ENCODE measurements at places on chromosomes 3 and 15.
A peak's percentile ranks its signal among the peaks of the same experiment; 100 is the strongest.

DNA sequence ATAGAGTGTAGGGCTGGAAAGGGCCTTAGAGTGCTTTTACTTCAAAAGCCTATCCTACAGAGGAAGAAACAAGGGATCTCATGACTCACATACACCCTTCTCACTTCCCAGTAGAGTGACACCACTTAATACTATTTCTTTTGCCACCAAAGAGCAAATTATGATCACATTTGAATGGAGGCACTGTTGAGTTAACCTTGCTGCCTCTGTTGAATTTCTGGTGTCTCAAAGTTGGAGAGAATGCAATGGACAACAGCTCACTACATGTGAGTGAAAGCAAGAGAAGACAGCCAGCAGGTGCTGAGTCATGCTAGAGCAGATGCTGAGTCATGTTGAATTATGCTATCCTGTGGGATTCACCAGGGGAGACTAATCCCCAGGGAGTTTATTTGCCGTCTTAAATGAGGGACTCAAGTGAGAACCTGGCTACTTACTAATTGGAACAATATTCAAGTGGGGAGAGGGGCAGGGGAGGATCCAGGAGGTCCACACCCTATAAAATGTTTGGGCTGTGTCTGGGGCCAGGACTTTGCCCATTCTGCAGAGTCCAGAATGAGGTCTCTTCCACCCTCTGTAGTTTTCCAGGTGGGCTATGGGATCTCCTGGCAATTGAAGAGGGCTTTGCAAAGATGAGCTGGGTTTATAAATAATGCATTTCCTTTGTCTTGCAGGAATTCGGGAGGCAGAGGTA is 35.8 kb downstream of the ST8SIA2 start:
- DNase-seq, result no peak

GRCh38 chr3:80142714-80143113 is 374.9 kb upstream of the ROBO1 start:
- no peak for DNase-seq

GRCh38 chr3:35645189-35645588 is 5.9 kb downstream of the ARPP21 start:
- DNase-seq, result no peak

GRCh38 chr15:25251700-25252390 is 187.0 kb downstream of the UBE3A start:
- DNase-seq, result no peak

GRCh38 chr15:91488452-91488851 is 365.1 kb upstream of the SLCO3A1 start:
- no peak for DNase-seq

GRCh38 chr3:55955891-55956477 is 468.9 kb upstream of the WNT5A start:
- DNase-seq, result no peak

GRCh38 chr3:17070161-17070959 is 185.6 kb downstream of the PLCL2 start:
- no peak for DNase-seq

GRCh38 chr15:37618353-37618752 is 316.1 kb upstream of the TMCO5A start:
- DNase-seq, result no peak

DNA sequence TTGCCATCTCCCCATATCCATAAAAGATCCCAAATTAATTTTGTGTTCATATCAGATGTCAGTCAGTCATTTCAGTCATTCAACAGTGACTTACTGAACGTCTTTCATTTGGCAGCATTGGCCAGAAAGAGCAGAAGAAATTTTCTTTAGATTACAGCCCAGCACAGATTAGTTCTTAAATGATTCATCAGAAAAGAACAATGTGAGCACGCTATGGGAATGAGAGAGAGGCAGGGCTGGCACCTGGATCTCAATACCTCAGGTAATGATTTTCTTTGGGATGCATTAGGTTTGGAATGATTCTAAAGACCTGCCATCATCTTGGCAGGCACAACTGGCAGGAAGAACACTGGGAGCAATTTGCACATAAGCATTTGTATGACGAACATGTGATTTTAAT is 41.6 kb downstream of the FBN1 start:
- no peak for DNase-seq

DNA sequence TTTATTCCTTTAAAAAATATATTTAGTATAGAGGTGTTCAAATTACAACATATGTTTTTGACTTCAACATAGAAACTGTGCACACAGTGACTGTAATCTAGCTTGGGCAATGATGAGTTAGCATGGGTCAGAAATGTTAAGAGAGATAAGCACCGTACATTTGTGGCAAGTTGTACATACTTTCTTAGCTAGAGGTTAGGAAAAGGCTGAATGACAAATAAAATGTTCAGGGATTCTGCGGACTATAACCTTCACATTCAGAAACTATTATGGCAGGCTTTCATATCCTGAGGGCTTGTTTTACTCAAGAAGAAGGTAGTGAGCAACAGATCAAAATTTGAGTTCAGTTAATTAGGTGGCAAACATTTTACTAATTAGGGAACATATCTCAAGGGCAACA is 379.7 kb upstream of the EPHA6 start:
- DNase-seq, result no peak

DNA sequence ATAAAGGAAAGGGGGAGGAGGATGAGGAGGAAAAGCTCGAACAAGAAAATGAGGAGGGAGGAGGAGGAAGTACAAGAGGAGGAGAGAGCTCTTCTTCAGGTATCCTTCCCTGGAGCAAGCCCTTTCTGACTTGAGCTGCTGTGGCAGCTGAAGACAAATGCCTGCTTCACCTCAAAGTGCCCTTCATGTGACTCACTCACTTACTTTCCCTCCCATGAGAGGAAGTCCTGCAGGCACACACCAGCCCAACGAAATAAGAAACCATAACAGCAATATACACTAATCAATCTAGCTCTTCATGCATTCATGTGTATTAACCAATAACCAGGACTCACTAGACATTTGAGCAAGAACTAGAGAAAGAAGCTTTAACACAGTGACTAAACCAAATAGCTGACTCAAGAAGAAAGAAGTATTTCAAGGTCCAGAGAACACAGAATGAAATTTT is 251.9 kb downstream of the IGSF11 start:
- DNase-seq, result no peak

DNA sequence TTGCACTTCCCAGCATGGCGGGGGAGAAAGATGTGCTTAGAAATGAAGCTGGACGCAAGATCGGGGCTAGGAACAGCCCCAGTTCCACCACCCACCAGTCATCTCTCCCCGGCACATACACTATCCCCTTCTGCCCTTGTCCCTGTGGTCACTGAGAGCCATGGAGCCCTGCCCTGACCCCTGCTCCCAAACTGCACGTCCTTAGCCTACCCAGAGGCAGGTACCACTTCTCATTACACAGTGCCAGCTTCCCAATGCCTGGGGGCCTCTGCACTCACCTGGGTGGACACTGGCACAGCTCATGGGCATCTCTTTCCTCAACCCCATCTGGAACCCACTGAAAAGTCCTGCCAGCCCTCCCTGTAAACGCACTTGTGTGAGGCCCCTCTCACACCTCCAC is 139.3 kb upstream of the PRR20G start:
- no peak for DNase-seq

DNA sequence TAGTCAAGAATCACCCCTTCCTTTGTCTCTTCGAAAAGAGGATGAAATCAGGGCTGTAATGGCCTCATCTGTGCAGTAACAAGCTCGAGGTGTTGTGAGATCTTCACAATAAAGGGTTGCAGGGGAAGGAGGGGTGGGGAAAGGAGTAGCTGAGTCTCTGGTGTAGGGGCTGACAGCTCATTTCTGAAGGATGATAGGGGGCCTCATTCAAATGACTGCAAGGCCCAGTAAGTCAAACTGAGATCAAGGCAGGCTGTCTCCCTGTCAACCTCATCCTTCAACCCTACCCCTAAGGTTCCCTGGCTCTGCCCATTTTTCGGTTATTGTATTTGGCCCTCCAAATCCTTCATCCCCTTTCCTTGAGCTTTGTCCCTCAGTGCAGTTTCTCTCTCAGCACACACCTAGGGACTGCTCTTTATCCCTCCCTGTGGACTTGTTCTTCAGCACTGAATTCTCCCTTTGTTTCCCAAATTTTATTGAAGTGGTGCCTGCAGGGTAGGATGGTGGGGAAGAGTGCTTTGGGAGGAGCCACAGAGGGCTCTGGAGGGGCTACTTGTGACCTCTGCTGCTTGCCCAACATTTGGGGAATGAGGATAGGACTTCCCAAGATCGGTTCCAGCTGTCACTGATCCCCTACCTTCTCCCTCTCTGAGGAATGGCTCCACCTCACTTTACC is 38.1 kb downstream of the ZNF589 start:
- no peak for DNase-seq

GRCh38 chr15:95284492-95284891 is 1046.0 kb upstream of the NR2F2 start:
- DNase-seq, result no peak

GRCh38 chr3:38609386-38610111 is 39.9 kb downstream of the SCN5A start:
- DNase-seq, result no peak

DNA sequence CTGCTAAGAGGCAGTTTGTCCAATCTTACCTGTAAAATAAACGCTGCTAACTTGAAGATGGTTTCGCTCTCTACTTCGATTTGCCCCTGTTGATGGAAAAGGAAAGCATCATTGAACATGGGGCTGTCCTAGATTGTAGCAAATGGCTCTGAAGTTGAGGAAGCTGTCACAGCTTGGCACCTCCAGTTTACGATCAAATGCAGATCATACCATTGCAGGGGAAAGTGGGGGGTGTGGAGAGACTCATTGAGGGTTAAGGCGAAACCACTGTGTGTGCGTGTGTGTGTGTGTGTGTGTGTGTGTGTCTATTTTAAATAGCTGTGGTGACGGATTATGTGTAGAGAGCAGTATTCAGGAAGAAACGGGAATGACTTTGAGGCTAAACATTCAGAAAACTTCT is 127.6 kb upstream of the LMOD3 start:
- DNase-seq, result no peak

- no peak for DNase-seq
Measured at GRCh38 chr3:126293370-126294082, 63.7 kb downstream of the KLF15 start.

- no peak for DNase-seq
Measured at GRCh38 chr15:80415358-80415670, 11.1 kb downstream of the ARNT2 start.

DNA sequence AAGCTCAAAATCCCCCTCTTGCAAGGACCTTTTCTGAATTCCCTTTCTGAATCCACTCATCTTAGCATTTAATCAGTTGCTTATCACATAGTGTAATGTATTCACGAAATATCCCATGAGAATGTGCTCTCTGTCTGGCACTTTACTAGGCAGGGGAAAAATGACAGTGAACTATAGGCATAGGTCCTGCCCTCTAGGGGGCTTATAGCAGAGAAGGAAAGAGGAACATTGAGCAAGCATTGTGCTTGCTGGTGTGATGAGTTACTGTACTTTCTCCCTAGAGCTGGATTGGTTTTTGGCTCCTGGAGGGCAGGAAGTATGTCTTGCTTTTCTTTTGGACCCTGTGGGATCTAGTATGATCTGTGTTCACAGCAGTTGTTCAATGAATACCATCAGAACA is 26.5 kb downstream of the DUOX2 start:
- DNase-seq, result no peak

GRCh38 chr15:83436513-83437158 is 10.5 kb upstream of the SH3GL3 start:
- peak; percentile 57 for DNase-seq

GRCh38 chr3:132694991-132695390 is 27.2 kb downstream of the NPHP3 start:
- no peak for DNase-seq

GRCh38 chr15:70617911-70618287 is 145.5 kb downstream of the UACA start:
- DNase-seq, result no peak

DNA sequence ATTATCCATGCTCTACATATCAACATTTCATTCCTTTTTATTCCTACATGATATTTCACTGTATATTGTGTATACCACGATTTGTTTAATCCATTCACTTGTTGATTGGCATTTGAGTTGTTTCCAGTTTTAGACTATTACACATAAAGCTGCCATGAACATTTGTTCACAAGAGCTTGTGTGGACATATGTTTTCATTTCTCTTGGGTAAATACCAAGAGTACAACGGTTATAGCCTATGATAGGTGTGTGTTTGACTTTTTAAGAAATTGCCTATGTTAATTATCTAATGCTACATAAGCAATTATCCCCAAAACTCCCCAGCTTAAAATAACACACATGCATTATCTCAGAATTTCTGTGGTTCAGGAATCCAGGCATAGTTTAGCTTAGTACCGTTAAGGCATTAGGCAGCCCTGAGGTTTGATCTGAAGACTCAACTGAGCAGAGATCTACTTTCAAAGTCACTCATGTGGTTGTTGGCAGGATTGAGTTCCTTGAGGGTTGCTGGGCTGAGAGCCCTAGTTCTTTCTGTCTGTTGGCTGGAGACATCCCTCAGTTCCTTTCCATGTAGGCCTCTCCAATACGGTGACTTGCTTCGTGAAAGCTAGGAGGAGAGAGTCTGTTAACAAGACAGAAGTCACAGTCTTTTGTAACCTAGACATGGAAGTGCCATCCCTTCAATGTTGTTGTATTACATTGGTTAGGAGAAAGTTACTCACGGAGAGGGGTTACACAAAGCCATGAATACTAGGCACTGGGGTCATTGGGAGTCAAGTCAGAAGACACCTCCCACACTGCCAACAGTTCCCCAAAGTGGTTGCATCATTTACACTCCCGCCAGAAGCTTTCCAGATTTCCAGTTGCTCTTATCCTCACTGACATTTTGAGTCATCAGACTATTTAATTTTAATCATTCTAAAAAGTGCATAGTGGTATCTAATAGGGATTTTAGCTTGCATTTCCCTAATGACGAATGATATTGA is 21.0 kb upstream of the PCSK6 start:
- no peak for DNase-seq

- DNase-seq, result no peak
Measured at GRCh38 chr15:62618846-62619504, 423.6 kb upstream of the TPM1 start.

DNA sequence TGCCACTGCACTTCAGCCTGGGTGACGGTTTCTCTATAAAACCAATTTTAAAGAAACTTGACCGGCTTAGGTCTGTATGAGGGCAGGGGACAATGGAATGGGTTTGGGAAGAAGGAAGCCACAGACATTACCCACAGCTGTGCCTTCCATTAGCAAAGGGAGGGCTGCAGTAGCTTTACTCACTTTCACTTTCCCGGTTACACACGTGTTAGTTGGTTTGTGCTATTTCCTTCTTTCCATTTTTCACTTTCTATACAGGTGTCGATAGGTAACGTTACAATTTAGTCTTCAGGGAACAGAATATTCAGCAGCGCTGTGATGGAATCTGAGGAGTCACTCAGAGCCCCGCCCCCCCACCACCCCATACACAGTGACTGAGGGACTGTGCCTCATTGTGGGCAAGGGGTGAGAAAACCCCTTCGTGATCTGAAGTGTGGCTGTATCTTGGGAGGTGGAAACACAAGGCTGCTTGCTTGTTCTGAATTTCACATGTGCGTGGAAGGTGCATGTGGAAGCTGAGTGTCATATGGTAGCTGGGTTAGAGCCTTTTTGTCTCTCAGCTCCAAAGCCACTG is 44.8 kb upstream of the RPL32 start:
- DNase-seq, result no peak
